ENCODE measurements at places on chromosomes 3 and 15.

- peak; percentile 54 for DNase-seq
These were observed 16.0 kb upstream of the CCNL1 start for GRCh38 chr3:157175691-157176507.

- DNase-seq, result no peak
These were observed 31.3 kb upstream of the NFKBIZ start for GRCh38 chr3:101817992-101818391.

GRCh38 chr3:35645189-35645588 is 5.9 kb downstream of the ARPP21 start:
- DNase-seq, result no peak

GRCh38 chr3:106792716-106793115 is 584.5 kb upstream of the CCDC54 start:
- no peak for DNase-seq

- no peak for DNase-seq
These were observed 375.4 kb upstream of the PROK2 start for GRCh38 chr3:72160351-72160750.

GRCh38 chr3:112003321-112004080 is 4.8 kb downstream of the TAGLN3 start:
- no peak for DNase-seq

- no peak for DNase-seq
These were observed 52.5 kb upstream of the PPARG start for GRCh38 chr3:12236351-12236750.

- DNase-seq, result no peak
These were observed 118.3 kb upstream of the TUSC7 start for GRCh38 chr3:116591236-116591635.

DNA sequence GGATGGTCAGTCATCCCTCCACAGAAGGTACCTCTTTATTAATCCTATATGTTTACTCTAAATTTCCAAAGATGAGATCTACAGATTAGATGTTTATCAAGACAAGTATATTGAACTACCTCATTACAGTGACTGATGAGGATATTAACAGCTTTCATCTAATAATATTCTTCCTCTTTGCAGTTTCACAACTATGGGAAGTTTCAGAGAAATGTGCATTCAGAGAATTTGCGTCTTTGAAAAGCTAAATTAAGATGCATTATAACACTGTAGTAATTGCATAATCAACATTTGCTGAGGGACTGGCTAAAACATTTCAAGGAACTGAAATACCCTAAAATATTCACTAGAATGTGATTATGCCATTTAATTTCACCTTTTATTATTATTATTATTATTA is 46.7 kb downstream of the MCF2L2 start:
- no peak for DNase-seq

- peak; percentile 82 for DNase-seq
These were observed 2.4 kb upstream of the CD96 start for GRCh38 chr3:111539351-111540331.

- no peak for DNase-seq
These were observed 1.0 kb downstream of the HYAL1 start for GRCh38 chr3:50302095-50303012.

GRCh38 chr3:119288669-119289403 is 5.3 kb upstream of the ARHGAP31 start:
- DNase-seq, result no peak

GRCh38 chr15:83977992-83978391 is 257.6 kb upstream of the GOLGA6L4 start:
- DNase-seq, result no peak

- no peak for DNase-seq
These were observed 136.5 kb downstream of the TBC1D5 start for GRCh38 chr3:17605934-17606333.

DNA sequence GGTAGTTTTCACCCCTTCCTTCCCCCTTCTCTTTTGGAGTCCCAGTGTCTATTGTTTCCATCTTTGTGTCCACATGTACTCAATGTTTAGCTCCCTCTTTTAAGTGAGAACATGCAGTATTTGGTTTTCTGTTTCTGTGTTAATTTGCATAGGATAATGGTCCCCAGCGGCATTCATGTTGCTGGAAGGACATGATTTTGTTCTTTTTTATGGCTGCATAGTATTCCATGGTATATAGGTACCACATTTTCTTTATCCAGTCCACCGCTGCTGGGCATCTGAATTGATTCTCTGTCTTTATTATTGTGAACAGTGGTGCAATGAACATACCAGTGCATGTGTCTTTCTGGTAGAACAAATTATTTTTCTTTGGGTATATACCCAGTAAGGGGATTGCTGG is 7.7 kb upstream of the HDGFL3 start:
- no peak for DNase-seq
